Kasumi-1 (cell line): ENCODE measurements at places on chromosomes 4 and X.

DNA sequence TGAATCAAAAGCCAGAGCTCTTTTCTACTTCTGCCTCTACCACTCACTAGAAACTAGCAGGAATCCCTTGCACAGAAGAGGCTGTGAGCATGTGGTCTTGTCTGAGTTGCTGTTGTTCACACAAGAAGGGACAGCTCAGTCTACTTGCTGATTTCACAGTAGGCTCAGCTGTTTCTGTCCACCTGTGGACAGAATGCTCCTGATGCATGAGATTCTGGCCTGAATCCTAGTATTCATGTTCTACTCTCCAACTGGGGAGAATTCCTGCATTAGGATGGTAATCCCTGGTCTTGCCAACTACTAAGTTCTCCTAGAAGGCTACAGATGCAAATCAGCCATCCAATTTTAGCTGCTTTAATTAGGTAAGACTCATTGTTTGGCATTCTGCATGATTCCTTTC, 112.8 kb downstream of the PPA2 start:
- DNase-seq: no peak

DNA sequence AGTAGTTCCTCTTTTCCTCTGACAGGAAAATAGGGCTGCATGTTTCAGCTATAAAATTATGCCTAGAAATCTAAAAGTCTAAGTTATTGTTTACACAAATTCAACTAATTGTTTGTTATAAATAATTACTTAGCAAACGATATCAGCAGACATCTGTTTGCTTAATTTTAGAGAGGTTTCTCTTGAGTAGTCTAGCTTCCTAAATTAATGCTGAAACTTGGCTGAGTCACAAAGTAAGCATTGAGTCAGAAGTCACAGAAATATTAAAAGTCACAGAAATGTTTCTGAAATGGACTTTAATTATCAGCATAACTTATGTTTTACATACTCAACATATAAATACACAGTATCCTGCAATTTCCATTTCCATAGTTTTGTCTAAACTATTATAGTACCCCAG, 1044.0 kb downstream of the CCSER1 start:
- peak; percentile 28 for DNase-seq

- DNase-seq: peak; percentile 19
These were observed 547.5 kb downstream of the SMARCA1 start for GRCh38 chrX:128975745-128976144.

DNA sequence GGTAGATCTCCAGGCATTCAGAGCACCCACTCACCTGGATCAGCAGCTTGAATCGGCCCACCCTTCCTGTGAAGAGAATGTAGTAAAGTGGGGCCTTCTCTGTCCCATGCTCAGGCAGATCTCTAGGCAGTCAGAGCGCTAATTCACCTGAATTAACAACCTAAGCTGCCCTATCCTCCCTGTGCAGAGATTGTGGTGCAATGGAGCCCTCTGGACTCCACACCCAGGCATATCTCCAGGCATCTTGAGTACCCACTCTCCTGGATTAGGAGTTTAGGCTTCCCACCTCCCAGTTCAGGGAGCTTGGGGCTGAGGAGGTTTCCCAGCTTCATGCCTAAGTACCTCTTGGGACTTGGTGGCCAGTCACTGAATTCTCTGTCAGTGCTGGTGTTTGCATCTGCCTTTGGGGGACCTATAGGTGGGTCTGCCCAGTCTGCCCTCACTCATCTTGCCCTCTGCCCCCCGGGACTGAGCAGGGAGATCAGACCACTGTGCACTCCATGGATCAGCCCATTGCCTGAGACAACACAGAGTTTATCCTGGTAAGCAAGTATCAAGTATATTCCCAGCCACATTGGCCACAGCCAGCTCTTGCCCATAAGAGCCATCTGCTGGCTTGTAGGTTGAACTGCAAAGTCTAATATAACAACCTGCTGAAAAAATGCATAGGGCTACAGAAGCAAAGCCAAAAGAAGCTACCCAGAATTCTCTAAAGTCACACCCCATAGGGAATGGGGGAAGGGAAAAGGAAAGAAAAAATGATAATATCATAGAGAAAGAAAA, 372.9 kb downstream of the KLHL13 start:
- DNase-seq: peak; percentile 3

- no peak for DNase-seq
These were observed at the start of gene JAKMIP1 for GRCh38 chr4:6200011-6200921. TSS of gene JAKMIP1 (minus strand) at chr4:6200549. CDS start at chr4:6112850, 87,699 bp downstream.

DNA sequence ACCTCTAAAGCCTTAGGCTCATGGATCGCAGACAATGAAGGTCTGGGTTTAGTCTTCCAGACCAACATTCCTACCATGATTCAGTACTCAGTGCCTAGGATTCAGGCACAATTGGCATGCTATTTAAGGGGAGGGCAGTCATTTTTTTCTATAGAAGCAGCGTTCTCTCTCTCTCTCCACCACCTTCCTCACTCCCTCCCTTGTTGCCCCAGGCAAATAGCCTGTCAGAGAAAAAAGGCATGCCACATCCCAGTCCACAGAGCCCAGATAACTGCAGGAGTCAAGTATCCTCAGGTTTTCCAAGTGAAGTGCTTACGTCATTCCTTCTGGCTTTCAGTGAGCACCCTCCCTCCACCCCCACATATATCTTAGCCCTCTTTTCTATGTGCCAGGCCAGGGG, 533.0 kb downstream of the BCOR start:
- no peak for DNase-seq

- DNase-seq: no peak
These were observed 86.1 kb upstream of the NPY2R start for GRCh38 chr4:155122382-155122781.

- no peak for DNase-seq
These were observed 31.1 kb upstream of the PDLIM3 start for GRCh38 chr4:185566425-185566824.

DNA sequence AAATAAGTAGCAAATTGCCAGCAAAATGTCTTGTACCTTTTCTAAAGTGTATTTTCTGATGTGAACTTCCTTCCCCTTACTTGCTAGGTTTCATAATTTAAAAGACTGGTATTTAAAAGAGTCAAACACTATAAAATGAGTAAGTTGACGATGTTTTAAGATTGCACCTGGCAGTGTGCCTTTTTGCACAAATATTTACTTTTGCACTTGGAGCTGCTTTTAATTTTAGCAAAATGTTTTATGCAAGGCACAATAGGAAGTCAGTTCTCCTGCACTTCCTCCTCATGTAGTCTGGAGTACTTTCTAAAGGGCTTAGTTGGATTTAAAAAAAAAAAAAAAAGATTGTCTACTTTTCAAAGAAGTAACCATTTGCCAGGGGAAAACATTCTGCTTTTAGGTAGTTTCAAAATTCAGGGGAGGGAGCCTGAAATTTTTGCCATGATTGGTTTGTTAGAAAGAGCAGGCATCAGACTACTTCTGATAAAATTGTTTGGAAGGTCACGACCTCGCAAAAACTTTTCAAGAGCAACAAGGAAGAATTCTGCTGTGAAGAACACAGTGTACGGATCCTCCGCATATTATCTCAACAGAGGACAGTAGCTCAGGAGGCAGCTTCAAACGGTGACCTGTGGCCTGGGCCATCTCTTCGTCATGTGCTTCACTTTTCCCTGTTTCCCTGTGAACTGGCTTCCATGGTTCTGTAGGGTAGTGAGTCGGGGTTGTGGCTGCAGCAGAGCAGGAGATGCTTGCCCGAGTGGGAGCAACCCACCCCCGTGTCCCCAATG, 66.1 kb downstream of the CDS1 start:
- DNase-seq: peak; percentile 38

DNA sequence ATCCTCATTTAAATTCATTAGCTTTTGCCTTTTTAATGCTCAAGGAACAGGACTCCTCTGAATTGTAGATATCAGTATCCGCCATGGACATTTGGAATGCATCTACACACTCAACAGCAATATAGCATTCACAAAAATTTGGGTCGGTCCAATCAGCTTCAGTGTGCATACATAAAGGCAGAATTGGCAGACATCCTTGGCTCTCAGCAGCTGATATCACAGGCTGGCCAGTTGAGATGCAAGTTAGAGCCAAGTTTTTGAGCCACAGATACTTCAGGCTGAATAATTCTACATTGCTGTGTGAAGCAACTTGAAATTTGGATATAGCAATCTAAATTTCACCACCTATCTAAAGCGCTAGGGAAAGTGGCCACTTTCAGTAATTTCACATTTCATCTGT, 821.1 kb downstream of the PCDH19 start:
- no peak for DNase-seq

GRCh38 chr4:11421116-11421515, 7.6 kb downstream of the HS3ST1 start:
- no peak for DNase-seq

DNA sequence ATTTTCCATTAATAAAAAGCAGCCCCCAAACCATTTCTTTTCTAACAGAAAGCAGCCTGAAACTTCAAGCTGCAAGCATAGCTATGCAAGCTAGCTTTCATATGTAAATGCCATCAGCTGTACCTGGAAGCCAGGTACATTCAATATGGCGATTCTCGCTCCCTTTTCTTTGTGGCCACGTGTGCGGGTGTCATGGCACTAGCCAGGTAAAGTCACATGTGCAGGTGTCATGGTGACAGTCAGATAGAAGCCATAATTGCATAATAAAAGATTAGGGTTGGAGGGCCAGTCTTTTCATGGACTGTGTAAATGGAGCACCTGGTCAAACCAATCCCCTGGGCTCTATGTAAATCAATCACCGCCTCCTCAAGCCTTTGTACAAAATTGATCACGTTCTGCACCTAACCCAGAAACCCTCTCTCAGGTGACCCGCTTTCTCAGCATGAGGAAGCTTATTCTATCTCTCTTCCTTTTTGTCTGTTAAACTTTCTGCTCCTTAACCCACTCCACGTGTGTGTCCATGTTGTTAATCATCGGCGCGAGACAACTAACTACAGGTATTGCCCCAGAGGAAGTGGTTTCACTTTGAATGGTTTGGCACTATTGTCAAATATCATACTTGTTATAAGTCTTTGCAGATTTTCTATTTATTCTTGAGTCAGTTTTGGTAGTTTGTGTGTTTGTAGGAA, 18.0 kb upstream of the RHOXF2 start:
- DNase-seq: no peak

DNA sequence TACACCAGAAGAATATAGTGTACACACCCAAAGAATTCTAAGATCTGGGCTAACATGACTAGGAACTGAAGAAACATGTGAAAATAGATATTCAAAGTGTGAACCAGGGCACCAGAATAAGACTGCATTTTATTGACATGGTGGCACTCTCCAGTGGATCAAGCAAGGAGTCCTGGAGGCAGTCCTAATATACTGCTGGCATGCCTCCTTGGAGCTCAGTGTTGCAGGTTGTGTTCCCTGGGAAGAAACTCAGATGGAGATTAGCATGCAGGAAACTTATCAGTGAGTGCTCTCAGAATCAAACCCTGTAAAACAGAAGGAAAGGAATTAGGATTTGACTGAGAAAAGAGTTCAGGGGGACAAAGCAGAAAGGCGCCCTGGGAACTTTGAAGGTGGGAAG, 105.1 kb downstream of the CXCL13 start:
- DNase-seq: no peak

GRCh38 chr4:107153956-107154355, 117.8 kb upstream of the DKK2 start:
- DNase-seq: no peak

- peak; percentile 7 for DNase-seq
These were observed 211.1 kb downstream of the GUCY2F start for GRCh38 chrX:109270580-109271484.

- DNase-seq: peak; percentile 19
These were observed 370.0 kb downstream of the GPAT3 start for GRCh38 chr4:83905952-83906351.

- DNase-seq: no peak
These were observed 55.7 kb downstream of the GRID2 start for GRCh38 chr4:92359491-92359890.

DNA sequence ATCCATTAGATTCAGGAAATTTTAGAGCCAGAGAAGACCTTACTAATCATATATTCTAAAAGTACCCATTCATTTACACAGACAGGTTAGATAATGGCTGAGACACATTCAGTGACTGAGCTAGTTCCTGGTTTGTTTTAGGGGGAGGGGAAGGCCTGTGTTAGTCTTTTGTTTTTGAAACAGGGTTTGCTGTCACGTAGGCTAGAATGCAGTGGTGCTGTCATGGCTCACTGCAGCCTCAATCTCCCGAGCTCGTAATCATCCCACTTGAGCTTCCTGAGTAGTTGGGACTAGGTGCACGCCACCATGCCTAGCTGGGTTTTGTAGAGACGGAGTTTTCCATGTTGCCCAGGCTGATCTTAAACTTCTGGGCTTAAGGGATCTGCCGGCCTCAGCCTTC, 10.1 kb downstream of the RBPJ start:
- no peak for DNase-seq

DNA sequence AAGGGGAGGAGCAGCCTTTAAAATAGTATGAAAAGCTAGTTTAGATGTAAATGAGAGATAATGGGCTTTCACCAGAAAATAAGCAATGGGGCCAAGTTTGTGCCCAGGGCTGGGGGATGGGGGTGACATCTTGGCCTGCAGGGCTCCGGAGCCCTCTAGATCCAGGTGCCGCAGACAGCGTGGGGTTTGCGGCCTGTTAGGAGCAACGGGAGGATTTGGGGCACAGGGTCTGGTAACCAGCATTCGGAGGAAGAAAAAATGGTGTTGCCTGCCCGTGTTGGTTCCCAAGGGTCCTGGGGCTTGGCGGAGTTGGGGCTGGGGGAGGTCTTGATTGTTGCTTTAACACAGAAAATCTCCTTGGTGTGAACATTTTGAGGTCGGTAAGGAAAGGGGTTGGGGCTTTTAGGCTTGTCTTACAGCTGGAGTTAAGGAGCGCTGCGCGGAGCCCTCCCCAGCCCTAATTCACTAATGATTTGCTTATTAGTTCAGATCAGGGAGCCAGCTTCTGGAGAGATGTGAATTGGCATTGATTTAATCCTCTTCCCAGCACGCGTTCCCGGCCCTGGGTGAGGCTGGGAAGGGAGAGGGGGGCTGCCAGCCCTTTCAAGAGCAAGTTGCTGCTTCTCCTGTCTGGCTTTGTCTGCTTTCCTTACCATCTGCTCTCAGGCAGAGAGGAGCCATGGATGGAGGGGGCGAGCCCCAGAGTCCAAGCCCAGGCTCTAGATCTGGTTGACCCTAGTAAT, 443.4 kb downstream of the BCOR start:
- no peak for DNase-seq

DNA sequence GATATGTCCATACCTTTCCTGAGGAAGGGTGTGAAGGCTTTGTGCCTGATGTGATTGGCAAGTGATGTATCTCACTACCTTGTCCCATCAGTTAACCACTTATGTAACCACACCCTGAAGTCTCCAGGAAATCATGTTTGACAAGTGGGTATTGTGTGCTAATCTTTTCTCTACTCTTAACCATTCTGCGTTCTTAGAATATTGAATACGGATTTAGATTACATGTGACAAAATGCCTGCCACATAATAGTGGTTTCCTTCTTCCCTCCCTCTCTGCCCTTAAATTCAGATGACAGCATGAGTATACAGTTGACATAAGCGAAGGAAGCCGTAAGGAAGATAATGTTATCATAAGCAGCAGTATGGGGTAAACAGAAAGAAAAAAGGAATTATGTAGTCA, 108.4 kb downstream of the KLHL8 start:
- DNase-seq: no peak

GRCh38 chrX:120335289-120335688, 24.0 kb upstream of the TMEM255A start:
- DNase-seq: no peak
